ENCODE measurements at places on chromosomes 12 and 14.

- DNase-seq: peak; percentile 28
These were observed 37.8 kb downstream of the HCAR2 start for GRCh38 chr12:122665349-122665748.

- DNase-seq: no peak
These were observed 324.1 kb downstream of the FLRT2 start for GRCh38 chr14:85853996-85854526.

GRCh38 chr12:118870551-118870950 is 110.8 kb upstream of the SRRM4 start:
- DNase-seq: no peak

GRCh38 chr14:33692762-33693161 is 258.1 kb downstream of the EGLN3 start:
- no peak for DNase-seq

DNA sequence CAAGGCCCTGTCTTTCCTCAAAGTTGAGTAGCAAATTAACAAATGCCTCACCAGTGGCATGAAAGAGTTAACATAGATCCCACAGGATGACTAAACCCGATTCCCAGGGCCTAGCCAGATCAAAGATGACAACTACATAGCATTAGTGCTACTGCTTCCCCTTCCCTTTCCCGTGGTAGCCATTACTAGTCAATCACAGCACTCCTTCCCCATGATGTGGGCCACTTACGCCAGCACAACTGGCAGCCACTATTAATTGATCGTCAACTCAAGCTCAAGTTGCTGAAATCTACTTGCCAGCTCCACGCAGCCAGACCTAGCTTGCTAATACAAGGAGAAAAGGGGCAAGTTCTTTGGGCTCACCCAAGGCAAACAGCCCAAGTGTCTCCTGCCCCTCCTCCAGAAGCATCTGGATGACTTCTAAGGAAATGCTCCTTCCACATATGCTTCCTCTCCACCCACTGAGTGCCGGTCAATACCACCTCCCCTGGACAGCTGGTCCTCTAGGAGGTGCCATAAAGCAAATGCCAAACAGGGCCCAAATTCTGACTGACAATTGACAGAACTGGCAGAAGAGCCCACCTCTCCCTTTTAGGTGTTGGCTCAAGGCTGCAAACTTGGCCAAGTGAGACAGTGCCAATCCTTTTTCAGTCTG is 72.6 kb downstream of the NUAK1 start:
- DNase-seq: no peak

GRCh38 chr12:98721204-98721702 is 76.2 kb downstream of the APAF1 start:
- DNase-seq: no peak

GRCh38 chr12:104569346-104570173 is 112.8 kb downstream of the CHST11 start:
- DNase-seq: peak; percentile 82

DNA sequence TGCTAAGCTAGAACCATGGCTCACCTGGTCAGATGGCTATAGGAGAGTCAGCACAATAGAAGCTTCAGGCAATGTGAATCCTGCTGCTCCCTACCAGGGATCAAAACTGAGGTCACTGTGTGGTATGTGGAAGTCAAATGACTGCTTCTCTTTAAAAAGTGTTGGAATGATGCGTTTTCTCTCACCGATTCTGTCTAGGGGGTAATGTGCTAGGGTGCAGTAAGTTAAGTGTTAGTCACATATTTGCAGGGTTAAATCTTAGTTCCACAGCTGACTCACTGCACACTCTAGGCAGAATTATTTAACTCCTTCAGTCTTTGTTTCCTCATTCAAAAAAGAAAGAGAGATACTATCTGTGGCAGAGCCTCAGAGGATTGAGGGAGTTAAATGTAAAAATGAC is 696.6 kb downstream of the DIO2 start:
- DNase-seq: no peak

DNA sequence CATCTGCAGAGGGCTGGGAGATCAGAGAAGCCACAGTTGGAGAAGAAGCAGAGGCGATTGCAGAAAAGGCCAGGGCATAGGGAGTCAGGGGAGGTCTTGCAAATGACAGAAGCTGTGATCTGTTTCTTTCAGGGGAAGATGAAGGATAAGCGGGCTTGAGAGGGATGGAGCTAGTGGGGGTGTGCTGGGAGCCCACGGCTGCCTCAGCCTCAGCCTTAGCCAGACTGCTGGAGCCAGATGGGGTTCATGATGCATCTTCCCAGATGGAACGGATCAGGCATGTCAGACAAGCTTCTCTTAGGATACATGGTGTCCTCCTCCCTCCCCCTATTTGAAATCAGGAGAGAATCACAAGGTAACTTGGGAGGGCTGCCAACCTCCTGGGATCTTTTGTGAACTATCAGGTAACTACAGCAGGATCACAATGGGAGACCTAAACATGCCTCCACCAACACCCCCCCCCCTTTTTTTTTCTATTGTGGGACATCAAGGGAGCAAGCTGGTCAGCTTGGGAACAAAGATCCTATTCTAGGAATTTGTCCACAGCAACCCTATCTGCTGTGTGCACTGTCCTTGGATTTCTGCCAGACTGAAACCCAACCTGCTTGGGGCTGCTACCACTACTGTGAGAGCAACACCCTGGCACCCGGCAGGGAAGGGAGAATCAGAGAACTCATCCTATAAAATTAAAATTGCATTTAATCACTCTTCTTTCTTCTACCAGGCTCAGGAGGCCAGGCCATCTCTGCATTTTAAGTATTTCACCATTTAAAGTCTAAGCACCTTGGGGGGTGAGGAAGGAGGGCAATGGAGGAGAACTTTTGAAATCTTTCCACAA is 10.7 kb upstream of the ATP2A2 start:
- no peak for DNase-seq

DNA sequence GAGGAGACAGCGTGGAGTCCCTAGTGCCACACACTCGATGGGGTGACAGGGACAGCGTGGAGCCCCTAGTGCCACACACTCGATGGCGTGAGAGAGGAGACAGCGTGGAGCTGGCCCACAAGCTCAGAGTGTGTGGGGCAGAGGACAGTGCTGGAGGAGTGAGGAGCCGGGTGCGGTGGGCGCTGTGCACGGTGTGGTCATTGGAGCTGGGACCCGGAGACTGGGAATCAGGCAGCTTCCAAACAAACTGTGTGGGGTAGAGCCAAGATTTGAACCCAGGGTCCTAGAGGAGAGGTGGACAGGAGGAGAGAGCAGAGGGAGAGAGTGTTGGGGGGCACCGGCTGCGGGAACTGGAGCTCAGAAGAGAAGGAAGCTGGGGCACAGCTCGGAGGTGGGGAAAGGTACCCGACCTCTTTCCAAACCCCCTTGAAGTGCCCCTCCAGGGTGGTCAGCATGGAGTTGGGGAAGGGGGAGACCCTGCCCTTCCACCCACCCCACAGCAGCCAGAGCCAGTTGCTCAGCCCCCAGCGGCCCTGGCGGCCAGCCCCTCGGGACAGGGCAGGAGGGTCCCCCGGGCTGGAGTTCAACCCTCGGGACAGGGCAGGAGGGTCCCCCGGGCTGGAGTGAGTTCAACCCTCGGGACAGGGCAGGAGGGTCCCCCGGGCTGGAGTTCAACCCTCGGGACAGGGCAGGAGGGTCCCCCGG is 91.0 kb downstream of the NOC4L start:
- DNase-seq: no peak

- DNase-seq: peak; percentile 48
These were observed 7.9 kb upstream of the RILPL2 start for GRCh38 chr12:123444092-123445026.

DNA sequence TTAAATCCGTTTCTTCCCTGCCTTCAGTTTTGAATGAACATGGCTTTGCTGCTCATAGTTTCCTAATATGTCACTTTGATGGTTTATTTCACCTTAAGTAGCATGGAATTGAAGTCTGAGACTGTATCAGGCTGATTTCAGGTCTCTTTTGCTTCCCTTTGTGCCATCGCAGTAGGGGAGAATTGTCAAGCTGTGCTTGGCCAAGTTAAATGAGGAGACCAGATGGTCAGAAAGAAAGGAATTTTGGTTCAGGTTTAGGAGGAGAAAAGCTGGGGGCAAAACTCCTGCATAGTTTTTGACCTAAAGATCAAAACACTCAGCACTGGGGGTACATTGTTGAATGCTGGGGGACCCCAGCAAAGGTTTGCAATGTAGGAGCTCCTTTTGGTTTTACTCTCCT is 398.4 kb downstream of the NUAK1 start:
- DNase-seq: no peak

DNA sequence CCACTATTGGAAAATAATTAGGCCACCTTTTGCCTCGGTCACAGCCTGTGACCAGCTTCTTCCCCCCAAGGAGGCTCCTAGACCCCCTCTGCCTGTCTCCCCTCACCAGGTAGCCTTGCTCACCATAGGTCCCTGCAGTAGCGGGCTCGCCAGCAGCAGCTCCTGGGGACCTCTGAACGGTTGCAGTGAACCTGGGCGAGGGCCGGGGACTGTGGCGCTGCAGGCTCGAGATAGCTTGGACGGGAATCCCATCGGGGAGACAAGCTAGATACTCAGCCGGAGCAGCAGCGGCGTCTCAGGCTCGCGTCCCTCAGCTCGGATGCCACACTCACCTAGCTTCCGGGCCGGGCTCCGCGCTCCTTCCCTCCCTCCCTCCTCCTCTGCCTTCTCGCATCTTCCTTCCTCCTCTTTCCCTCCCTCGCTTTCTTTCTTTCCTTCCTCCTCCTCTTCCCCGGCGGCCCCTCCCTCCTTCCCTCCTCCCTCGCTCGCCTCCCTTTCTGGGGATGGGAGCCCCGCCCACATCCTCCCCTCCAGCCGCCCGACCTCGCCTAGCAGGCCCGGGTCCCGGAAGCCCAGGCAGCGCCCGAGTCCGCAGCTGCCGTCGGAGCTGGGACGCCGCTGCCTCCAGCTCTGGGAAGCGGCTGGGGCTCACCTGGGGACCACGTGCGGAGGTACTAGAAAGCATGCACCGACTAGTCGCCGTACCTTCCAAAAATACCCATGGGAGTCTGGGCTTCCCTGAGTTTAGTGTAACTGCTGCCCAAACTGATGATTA is at the start of gene BMP4:
Gene BMP4, minus strand, starts transcription at position 399 of the 775 bp plus-strand sequence. CDS start 4,603 bp downstream, outside the sequence.
- DNase-seq: no peak
